Mesenteric fat pad (tissue), 1 donor: ENCODE measurements at places on chromosomes 5 and 9. TPM values are rescaled to one million over a fixed set of nuclear protein-coding genes. Genes with fewer than 3 reads are reported as not detected.
A peak's percentile ranks its signal among the peaks of the same experiment; 100 is the strongest.

DNA sequence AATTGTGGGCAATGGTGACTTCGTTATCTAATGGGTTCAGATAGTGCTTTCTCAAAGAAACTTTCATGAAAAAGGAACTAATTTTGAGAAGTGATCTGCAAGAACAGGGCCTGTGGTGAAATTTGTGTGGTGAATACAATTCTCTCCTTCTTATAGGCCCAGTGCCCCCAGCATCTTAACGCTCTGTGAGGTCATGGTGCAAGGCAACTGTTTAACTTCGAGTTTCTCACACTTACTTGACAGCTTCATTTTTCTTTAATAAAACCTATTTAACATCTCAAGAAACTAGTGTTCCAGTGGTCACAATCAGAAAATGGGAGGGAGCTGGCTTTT lies 69.2 kb downstream of the FAM114A2 start:
- no peak for DNase-seq

DNA sequence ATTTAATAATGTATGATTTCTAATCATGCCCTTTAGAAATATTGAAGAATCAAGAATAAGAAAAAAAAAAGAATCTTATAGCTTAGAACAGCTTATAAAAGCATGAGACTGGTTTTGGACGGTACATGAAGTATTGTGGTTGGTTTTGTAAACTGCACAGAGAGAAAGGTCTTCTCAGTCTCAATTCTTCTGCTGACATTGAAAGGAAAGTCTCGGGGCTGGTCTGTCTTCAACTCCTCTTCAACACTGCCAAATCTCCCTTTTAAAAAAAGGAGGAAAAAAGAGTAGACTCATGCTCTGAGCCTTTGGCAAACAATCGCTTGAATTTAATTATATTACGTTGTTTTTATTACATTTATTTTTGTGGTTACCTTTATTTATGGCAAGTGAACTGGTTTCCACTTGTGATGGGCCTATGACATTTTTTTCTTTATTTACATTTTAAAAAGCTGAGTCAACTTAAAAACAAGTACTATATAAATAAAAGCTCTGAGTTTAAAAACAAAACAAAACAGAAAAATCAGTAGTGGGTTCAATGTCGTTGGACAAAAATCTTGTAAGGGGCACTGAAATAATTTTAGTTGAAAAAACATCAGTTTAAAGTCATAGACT lies 32.8 kb upstream of the EBF1 start:
- no peak for DNase-seq

- DNase-seq: no peak
These were observed 165.8 kb downstream of the MELK start for GRCh38 chr9:36738318-36738976.

DNA sequence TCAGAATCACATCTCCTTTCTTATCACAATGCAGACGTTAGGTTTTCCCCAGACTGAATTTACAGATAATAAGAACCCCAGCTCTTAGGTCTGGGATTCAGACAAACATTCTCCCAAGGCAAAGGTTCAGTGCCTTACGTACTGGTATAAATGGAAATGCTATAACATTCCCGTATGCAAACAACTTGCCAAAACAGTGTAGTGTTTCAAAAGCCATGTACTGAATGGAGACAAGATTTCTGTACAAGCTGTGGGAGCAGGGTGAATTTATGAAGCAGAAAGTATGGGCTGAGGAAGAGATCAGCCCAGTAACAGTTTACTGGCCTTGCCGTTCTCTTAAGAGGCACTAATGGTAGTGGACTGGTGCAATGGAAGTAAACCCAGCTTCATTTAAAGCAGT lies 225.5 kb upstream of the ZNF462 start:
- DNase-seq: no peak

Gene ANKRD33B
- total RNA-seq: 5.7 TPM

Gene AIF1L
- total RNA-seq: 57.2 TPM

Gene LCN1
- total RNA-seq: 2.3 TPM

DNA sequence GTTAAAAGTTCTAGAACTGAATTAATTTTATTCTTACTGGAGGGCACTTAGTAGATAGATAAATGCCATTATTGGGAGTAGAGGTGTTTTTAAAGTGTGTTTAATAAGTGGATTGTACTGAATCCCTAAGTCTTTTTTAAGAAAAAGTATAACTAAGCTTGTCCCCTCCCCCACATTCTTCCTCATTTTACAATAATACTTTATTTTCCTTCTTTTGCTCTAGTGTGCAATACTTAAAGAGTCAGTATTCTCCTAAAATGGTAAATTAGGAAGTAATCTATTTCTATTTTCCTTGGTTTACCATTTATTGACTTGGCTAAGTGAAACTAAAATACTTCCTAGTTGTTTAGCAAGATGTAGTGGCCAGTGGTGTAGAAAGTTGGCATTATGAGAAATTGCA lies 11.6 kb downstream of the UBLCP1 start:
- no peak for DNase-seq

GRCh38 chr5:149172261-149172660 lies 31.0 kb downstream of the ABLIM3 start:
- DNase-seq: no peak

GRCh38 chr9:38423973-38424843 lies at the start of gene IGFBPL1:
TSS of gene IGFBPL1 (minus strand) at chr9:38424454. CDS start at chr9:38424424, 30 bp downstream.
- peak; percentile 83 for DNase-seq

- DNase-seq: no peak
These were observed 970.0 kb downstream of the MAT2B start for GRCh38 chr5:164475339-164475977.

DNA sequence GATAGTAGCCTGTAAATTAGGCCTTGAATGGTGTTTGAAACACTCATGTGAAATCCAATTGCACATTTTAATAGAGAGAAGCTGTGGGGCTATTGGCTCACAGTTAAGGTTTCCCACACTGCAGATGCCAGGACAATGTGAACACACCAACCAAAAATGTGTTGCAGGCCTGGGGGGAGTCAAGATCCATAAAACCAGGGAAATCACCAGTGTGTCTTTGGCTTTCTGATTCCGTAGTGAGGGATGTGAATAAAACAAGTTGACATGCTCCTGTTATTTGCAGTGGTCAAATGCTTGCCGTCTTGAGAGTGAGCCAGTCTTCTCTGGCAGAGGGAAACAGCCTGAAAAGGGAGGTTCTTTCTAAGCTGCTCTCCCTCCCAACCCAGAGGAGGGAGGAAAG lies 79.0 kb downstream of the ZNF462 start:
- no peak for DNase-seq

DNA sequence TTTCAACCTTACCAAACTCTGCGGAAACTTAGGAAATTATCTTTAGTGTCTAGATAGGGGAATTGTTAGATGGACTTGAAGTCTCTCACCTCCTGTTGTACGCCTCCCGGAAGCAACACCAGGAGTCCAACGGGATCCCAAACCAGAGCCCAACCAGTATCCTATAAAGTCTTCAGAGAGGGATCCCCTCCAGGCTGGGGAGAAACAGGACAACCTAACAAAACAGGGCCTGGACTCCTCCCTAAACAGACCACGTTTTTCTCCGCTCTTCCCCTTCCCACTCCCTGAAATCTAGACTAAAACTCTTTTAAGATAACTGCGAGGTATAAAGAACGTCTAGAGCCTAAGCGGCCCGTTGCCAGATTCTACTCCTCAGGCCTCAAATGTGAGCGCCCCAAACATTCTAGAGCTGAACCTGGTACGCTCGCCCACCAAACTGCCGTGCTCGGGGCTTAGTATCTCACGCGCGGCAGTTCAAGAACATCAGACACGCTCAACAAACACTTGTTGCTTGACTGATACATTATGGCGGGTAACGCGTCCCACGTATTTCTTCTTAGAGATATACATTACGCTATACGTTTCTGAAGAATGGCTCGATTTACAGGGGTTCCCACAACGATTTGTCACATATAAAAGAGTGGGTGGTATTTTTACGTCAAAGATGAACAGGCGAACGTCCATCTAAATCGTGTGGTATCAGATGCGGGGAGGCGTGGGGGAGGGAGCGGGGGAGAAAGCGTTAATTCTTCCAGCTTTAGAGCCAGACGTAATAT lies 663 bp upstream of the SMIM27 start:
- no peak for DNase-seq

Gene CDK7
- 20.1 TPM for total RNA-seq

DNA sequence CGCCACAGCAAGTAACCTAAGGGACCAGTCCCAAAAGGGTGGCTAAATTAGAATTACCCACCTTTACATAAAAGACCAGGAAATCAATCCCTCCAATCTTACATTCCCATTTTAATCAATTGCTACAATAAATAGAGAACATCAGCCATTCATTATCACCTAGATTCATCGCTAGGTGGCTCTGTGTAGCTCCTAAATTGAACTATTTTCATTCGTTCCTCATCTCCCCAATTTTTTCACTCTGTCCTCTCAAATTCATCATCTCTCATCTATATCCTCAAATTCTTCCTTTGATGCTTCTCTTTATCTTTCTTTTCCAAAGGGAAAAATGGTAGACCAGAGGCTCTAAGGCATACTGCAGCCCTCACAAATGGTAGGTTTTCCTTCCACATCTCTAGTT lies 108.2 kb upstream of the TNC start:
- DNase-seq: no peak

Gene SLC25A2
- total RNA-seq: 0.61 TPM

- no peak for DNase-seq
These were observed 29.1 kb upstream of the IL12B start for GRCh38 chr5:159359408-159359807.

GRCh38 chr9:115012486-115012885 lies 82.1 kb upstream of the TNFSF8 start:
- DNase-seq: no peak

Gene FSTL4
- not detected for total RNA-seq

Gene ADGRV1
- 0.16 TPM for total RNA-seq

GRCh38 chr5:110940136-110940535 lies 131.4 kb upstream of the TSLP start:
- no peak for DNase-seq

Gene NDUFB6
- total RNA-seq: 41.9 TPM

- no peak for DNase-seq
These were observed 60.7 kb downstream of the COL27A1 start for GRCh38 chr9:114216081-114216480.
